Pancreas (tissue), 10 donors: ENCODE measurements at places on chromosomes 7 and 10. TPM values are rescaled to one million over a fixed set of nuclear protein-coding genes. Genes with fewer than 3 reads are reported as not detected.

WEE2 gene
- total RNA-seq, result 0.19 TPM

PNLIP gene
- total RNA-seq, result 12,549 TPM

C7orf33 gene
- not detected for total RNA-seq

HMX2 gene
- 0.25 TPM for total RNA-seq

AGAP5 gene
- total RNA-seq, result 6.8 TPM

DEPP1 gene
- 96.6 TPM for total RNA-seq

DNA sequence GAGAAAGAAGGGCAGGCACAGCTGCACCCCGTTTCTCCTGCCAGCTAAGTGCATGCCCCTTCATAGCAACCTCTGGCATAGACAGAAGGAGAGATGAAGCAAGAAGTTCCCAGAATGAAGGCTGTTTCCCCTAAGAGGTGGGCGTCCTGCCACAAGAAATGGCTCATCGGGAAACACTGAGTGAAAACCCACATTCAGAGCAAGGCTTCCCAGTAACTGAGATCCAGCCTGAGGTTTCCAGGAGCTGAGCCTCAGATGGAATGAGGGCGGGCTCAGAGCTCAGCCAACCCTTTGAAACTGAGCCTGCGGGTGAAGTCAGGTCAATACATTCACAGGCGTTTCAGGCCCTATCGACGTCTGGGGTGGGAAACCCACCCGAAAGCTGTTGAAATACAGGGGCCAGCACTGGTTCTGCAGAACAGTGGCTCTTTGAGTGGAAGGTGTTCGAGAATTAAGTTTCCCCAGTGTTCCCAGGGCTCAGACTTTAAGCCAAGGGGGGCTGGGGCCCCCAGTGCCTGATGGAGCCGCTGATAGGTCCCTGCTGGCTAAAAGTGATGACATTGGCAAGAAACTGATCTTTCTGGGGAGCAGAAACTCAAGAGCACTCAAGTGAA is 510.2 kb downstream of the RPS24 start:
- H3K27ac ChIP-seq, result peak overlapping the region; percentile 33
- H3K27me3 ChIP-seq, result no peaks in the 10 kb centered on the region
- peak; percentile 19 for DNase-seq
- H3K36me3 ChIP-seq, result no peaks in the 10 kb centered on the region
- H3K4me1 ChIP-seq, result no peaks in the 10 kb centered on the region

GRCh38 chr10:13351340-13351915 is 3.3 kb upstream of the SEPHS1 start:
- no peak overlapping the region for H3K4me3 ChIP-seq
- H3K36me3 ChIP-seq, result no peaks in the 10 kb centered on the region
- no peak for DNase-seq
- H3K27me3 ChIP-seq, result no peaks in the 10 kb centered on the region

- no peak overlapping the region for H3K4me3 ChIP-seq
- no peak overlapping the region for H3K27ac ChIP-seq
- H3K27me3 ChIP-seq, result no peaks in the 10 kb centered on the region
- no peaks in the 10 kb centered on the region for H3K36me3 ChIP-seq
- no peak for DNase-seq
Measured at GRCh38 chr10:76034353-76035205, 603.2 kb downstream of the LRMDA start.

DNA sequence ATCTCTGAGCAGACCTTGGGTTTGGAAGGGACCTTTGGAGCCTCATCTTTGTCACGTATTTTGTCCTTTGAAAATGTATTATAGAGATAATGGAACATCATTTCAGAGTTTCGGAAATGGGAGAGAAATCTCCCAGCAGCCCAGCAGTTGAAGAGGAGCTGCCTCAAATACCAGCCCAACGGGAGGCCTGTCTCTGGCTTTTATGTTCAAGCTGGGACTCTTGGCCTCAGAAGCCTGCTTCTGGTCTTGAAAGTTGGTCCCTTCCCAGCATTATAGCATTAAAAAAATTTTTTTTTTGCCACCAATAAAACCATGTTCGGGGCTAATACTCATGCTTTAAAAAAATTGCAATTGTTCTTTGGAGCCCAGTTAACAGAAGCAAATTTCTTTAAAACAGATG is 73.4 kb upstream of the CTBP2 start:
- no peak overlapping the region for H3K27ac ChIP-seq
- no peaks in the 10 kb centered on the region for H3K4me1 ChIP-seq
- H3K4me3 ChIP-seq, result no peak overlapping the region
- H3K36me3 ChIP-seq, result no peaks in the 10 kb centered on the region

DNA sequence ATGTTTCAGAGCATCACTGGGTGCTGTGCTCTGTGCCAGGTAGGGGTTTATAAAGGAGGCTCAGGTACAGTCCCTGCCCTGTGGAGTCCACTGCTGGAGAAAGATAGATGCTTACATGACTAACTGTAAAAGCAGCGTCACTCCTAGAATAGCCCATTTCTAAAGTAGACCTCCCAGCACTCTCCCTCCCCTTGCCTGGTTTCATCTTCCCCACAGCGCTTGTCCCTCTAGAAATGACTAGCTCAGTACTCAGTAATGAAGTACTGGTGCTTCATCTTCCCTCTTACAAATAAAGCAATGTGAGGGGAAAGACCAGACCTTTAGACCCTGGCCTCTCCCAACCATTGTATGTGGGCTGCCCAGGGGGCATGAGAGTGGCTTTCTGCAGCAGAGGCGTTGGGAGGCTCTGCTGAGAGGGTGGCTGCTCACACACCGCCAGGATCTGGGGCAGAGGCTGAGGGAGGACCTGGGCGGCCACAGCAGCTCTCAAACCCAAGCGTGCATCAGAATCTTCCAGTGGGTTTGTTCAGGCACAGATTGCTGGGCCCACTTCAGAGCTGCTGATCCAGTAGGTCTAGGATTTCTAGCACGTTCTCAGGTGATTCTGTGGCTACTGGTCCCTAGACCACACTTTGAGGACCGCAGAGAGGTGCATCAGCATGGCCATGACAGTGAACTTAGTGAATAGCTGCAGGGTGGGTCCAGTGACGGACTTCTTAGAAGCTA is 110.3 kb upstream of the ANLN start:
- H3K36me3 ChIP-seq, result no peaks in the 10 kb centered on the region
- H3K27me3 ChIP-seq, result no peaks in the 10 kb centered on the region
- peaks cover 3% of the 10 kb centered on the region for H3K4me1 ChIP-seq
- DNase-seq, result no peak
- no peak overlapping the region for H3K4me3 ChIP-seq

GRCh38 chr7:100887516-100888290 is 1.8 kb downstream of the UFSP1 start:
- peak overlapping the region; percentile 73 for H3K4me3 ChIP-seq
- no peak overlapping the region for H3K27ac ChIP-seq
- DNase-seq, result no peak
- peaks cover 15% of the 10 kb centered on the region for H3K36me3 ChIP-seq
- no peaks in the 10 kb centered on the region for H3K27me3 ChIP-seq

DNA sequence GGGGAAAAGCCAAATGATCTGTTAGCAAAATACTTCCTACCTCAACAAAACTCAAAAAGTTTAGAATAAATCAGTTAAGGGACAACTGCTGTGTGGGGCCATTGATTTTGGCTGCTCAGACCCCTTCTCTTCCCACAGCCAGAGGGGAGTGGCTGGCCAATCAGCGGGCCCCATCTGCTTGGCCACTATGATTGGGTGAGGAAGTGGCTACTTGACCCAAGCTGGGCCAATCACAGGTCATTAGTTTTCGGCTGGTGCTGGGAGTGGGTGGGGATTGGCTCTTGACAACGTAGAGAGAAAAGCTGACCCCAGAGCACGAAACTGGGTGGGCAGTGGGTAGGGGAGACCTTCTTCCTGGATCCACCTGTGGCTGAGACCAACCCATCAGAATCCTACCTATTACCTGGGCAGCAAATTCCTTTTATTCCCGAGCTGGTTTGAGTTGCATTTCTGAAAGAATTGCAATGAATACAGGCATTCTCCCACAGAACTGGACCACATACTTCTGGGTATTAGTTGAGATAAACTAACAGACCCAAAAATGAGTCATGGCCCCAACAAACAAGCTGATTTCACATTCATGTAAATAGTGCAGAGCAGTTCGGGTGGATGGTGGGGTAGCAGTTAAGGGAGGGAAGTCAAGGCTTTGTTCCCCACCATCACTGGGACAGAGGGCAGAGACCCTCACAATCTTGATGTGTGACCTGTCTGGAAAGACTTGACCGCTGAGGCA is 35.6 kb upstream of the HMX3 start:
- no peak overlapping the region for H3K27ac ChIP-seq
- no peaks in the 10 kb centered on the region for H3K4me1 ChIP-seq
- no peaks in the 10 kb centered on the region for H3K27me3 ChIP-seq
- H3K36me3 ChIP-seq, result no peaks in the 10 kb centered on the region
- H3K4me3 ChIP-seq, result no peak overlapping the region

- no peaks in the 10 kb centered on the region for H3K36me3 ChIP-seq
- no peaks in the 10 kb centered on the region for H3K27me3 ChIP-seq
- H3K27ac ChIP-seq, result no peak overlapping the region
- peaks cover 11% of the 10 kb centered on the region for H3K4me1 ChIP-seq
Measured at GRCh38 chr10:34637418-34637911, 177.6 kb downstream of the PARD3 start.

GRCh38 chr10:11573497-11573896 is 38.0 kb downstream of the USP6NL start:
- H3K36me3 ChIP-seq, result no peaks in the 10 kb centered on the region
- H3K4me3 ChIP-seq, result no peak overlapping the region
- H3K27ac ChIP-seq, result no peak overlapping the region
- no peak for DNase-seq
- no peaks in the 10 kb centered on the region for H3K27me3 ChIP-seq
- H3K4me1 ChIP-seq, result peaks cover 4% of the 10 kb centered on the region

DNA sequence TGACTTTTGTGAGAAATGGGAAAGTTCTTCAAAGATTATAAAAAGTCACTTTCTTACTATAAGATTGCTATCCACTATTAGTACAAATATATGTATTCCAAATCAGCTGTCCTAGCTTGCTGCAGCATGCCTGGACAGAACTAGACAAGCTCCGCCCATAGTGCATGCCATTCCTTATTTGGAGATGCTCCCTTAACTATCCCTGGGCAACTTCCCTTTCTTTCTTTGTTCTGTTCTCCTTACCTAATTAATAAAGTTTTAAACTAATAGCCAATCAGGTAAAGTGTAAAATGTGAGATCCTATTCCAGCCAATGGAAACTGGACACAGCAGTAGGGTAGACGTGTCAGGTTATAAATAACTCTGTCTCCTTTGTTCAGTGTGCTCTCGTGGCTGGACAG is 281.9 kb downstream of the CAMK1D start:
- DNase-seq, result no peak
- H3K4me1 ChIP-seq, result peaks cover 19% of the 10 kb centered on the region
- H3K4me3 ChIP-seq, result no peak overlapping the region

- H3K27ac ChIP-seq, result no peak overlapping the region
- DNase-seq, result no peak
- no peak overlapping the region for H3K4me3 ChIP-seq
Measured at GRCh38 chr10:8416192-8416701, 361.8 kb downstream of the GATA3 start.

DNA sequence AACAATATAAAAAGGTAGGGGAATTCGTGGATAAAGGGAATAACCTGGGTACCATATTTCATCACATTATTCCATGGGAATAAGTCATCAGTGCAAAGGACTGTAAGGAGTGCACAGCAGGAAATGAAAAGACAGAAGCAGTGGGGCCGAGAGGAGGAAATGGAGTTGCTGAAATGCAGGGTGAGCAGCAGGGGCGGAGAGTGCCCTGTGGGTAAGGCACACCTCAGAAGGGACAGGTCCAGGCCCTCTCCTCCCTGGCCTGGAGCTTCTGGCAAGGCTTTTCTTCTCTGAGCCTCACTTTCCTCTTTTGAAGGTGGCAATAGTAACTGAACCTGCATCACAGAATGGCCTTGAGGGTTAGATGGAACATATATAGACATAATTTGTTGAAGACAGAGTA is 26.2 kb downstream of the IKZF1 start:
- no peaks in the 10 kb centered on the region for H3K36me3 ChIP-seq
- H3K27me3 ChIP-seq, result no peaks in the 10 kb centered on the region
- no peaks in the 10 kb centered on the region for H3K4me1 ChIP-seq

DNA sequence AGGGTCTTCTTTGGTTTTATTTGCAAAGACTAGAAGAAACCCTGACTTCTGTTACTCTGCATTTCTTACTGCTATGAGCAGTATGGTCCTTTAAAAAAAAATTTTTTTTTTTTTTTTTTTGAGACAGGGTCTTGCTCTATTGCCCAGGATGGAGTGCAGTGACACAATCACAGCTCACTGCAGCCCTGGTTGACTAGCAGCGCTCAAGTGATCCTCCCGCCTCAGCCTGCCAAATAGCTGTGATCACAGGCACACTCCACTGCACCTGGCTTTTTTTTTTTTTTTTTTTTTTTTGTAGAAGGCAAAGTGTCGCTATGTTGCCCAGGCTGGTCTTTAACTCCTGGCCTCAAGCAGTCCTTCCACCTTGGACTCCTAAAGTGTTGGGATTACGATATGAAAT is 17.4 kb downstream of the CNNM2 start:
- no peaks in the 10 kb centered on the region for H3K27me3 ChIP-seq
- H3K4me1 ChIP-seq, result no peaks in the 10 kb centered on the region
- no peak overlapping the region for H3K27ac ChIP-seq
- no peak for DNase-seq
- no peak overlapping the region for H3K4me3 ChIP-seq
- no peaks in the 10 kb centered on the region for H3K36me3 ChIP-seq

DNA sequence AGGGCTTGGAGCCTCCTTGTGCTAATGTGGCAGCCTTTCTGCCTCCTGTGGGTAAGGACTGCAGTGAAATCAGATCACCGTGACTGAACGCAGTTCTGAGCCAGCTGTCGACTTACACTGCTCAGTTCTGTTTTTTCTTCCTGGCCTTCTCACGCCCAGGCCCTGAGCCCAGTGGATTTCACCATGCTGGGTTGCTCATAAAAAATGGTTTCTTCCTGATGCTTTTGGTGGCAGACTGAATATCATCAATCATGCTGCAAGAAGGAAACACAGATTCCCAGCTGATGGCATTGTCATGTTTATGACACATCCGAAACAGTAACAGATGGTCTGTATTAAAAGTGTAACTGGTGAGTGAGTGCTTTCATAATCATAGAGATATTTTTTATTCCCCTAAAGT is 389.6 kb downstream of the GALNT17 start:
- no peaks in the 10 kb centered on the region for H3K36me3 ChIP-seq
- no peak overlapping the region for H3K4me3 ChIP-seq
- no peak overlapping the region for H3K27ac ChIP-seq

DNA sequence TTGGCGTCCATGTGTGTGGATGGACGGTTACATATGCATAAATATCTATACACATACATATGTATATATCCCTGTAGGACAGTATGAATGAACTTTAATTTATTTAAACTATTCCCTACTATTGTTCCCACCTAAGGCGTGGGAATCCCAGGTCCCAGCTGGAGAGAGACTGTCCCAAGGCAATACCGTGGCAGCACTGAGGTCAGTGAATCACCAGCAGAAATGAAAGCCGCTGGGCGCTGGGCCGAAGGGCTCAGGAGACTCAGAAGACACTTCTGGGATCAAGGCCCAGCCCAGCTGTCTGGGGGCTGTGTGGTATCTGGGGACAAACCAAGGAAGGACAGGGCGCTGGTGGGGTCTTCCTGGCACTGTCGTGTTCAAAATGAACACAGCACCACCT is 49.6 kb upstream of the MYL10 start:
- H3K36me3 ChIP-seq, result no peaks in the 10 kb centered on the region
- H3K4me1 ChIP-seq, result no peaks in the 10 kb centered on the region
- no peaks in the 10 kb centered on the region for H3K27me3 ChIP-seq
- no peak overlapping the region for H3K4me3 ChIP-seq
- DNase-seq, result no peak

GRCh38 chr7:45650404-45651394 is 76.5 kb downstream of the ADCY1 start:
- H3K4me3 ChIP-seq, result no peak overlapping the region
- H3K27me3 ChIP-seq, result no peaks in the 10 kb centered on the region
- no peak overlapping the region for H3K27ac ChIP-seq
- DNase-seq, result no peak
- no peaks in the 10 kb centered on the region for H3K36me3 ChIP-seq
